ENCODE measurements at places on chromosomes 4 and X.

- DNase-seq, result no peak
Measured at GRCh38 chr4:4593596-4594284, 51.9 kb upstream of the STX18 start.

GRCh38 chr4:91734682-91735081 lies 569.1 kb upstream of the GRID2 start:
- no peak for DNase-seq

- no peak for DNase-seq
Measured at GRCh38 chr4:38119668-38120385, 159.6 kb downstream of the PTTG2 start.

GRCh38 chr4:163679189-163679588 lies 184.7 kb downstream of the TMA16 start:
- DNase-seq, result no peak

DNA sequence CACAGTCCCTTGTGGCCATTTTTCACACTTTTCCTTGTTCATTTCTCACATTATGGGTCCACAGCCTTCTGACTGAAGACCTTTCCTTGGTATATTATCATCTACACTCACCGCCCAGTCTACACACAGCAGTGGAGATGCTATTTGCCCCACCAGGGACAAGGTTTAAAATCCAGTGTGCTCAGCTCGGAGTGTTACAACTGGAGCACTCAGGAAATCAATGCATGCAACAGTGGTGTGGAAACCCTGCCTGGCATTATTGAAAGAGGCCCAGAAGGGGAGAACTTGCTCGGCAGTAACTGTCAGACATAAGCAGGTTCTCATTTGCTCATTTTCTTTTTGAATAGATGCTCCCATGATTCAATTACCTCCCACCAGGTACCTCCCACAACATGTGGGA lies 340.9 kb downstream of the DHRSX start:
- no peak for DNase-seq

DNA sequence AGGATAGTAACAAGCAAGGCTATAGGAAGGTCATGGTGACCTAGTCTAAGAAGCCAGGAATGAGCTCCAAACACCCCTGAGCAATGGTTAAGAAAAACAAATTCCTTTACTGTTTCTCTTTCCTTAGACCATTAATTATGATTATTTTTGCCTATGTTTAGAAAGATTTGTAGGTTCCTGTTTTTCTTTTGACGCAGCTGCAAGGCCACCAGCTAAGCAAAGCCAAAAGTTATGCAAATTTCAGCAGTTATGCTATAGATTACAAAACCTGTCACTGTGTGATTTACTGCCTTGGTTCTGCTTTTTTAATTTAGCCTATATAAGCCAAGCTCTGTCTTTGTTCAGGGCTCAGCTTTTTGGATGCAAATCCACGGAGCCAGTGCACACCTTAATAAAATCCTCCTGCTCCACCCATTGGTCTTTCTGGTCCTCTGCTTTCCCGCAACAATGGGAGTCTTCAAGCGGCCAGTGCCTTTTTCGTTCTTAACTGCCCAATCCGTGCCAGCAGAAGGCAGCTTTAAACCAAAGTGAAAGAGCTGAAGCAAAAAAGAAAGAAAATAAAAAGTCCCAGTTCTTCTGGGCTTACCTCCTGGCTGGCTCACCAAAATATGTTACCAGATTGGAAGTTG lies 1.4 kb upstream of the CEP135 start:
- no peak for DNase-seq

- no peak for DNase-seq
Measured at GRCh38 chr4:113790478-113790877, 28.9 kb upstream of the CAMK2D start.

DNA sequence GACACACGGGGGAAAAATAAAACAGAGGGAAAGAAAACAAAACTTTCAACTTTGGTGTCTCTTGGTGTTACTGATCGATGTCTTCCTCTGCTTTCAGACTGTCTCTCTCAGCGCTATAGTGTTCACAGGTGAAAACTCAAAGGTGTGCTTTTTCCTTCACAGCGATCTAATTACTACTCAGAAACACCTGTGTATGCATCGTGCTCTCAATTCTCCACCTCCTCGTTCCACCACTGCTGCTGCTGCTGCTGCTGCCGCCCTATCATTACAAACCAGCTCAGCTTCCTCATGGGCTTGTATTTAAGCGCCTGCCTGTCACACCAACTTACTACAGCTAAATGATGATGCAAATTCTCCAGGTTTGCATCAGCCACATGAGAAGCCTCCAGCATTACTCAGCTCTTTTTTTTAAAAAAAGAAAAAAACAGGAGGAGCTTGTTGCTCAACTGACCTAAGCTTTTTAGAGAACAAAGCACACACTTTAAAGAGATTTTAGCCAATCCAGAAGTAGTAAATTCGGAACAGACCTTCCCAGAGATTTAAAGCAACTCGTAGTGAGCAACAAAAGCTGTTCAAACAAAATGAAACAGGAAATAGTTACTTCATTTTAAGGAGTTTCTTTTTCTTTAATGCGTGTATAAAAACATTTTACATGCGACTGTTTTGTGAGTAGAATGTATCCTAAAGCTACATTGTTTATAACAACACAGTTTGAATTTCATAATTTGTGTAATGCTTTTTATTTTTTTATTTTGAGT lies at the start of gene SLC7A11:
TSS of gene SLC7A11 (minus strand) at position 274 of the 758 bp plus-strand sequence. CDS start 280 bp downstream, outside the sequence.
- peak; percentile 38 for DNase-seq

- no peak for DNase-seq
Measured at GRCh38 chrX:19709812-19710518, 177.4 kb downstream of the SH3KBP1 start.

- DNase-seq, result no peak
Measured at GRCh38 chr4:185849664-185850550, 37.9 kb upstream of the SORBS2 start.

Data from CD4-positive, alpha-beta T cell treated with Interleukin-15 for 4 hours (primary cell).